ENCODE measurements at places on chromosomes 2 and 18.

DNA sequence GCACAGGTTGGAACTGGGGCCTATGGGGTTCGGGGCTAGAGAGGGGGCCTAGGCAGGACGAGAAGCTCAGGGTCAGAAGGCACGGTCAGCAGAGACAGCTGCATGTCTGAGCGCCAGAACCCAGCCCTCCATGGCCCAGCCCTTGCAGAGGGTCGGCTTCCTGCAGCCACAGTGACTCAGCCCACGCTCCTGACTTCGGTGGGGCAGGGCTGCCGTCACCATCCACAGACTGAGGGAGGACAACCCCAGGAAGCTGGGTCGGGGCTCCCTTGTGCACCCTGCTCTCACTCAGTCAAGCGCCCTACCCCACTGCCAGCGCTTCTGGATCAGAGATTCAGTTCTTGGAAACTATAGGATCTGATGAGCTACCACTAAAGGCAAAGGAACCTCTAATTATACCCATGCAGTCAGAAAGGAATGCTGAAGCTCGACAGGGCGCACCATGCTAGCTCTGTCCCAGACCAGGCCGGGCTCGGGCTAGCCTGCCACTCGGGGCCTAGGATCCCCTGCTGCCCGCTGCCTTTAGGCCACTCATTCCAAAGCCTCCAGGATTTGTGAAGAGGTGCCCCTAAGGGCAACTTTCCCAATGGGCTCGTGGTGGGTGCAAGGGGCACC, 3.0 kb downstream of the ACTR1B start:
- DNase-seq, result no peak

GRCh38 chr18:55301824-55302166, 286.2 kb downstream of the TCF4 start:
- no peak for DNase-seq

GRCh38 chr18:26526128-26526965, 22.0 kb downstream of the KCTD1 start:
- DNase-seq, result no peak

DNA sequence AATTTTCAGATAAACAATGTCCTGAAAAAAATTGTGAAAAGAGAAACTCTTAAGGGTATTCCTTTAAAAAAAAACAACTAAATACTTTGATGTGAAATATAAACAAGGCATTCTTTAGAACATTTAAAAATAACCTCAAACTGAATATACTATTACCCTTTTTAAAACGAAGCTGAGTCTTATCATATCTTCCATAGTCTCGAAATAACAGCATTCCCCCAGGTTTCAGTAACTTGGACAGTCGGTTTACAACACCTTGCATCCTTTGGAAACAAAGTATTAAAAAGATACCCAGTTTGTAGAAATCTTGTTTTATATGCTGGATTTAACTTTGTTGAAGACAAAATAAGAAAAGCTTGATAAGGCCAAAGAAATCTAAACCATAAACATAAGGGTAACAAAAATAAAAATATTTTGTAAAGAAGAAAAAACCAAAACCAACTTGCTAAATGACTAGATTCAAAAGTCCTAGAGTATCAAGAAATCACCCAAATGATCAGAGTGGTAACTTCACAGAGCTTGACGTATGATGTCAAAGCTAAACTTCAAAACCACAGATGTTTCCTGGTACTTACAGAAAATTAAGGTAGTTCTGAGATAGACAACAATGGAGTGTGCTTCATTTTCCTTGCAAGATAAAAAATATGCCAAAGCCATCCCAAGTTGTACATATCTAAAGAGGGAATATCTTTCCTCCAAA, 107.8 kb downstream of the METTL8 start:
- no peak for DNase-seq

DNA sequence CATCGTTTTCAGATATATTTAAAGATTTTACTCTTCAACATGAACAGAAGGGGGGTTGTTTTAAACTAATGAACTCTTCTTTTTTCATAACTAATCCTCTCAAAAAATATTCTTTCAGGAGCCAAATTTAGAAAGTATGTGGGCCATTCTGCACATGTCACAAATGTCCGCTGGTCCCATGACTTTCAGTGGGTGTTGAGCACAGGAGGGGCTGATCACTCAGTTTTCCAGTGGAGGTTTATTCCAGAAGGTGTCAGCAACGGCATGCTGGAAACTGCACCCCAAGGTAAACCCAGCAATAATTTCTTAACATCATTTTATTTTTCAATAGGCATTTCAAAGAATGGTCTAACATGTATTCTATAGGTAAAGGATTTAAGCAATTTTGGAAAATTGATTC, 136.0 kb downstream of the EML6 start:
- DNase-seq, result no peak

GRCh38 chr2:79612999-79613398, 100.1 kb downstream of the CTNNA2 start:
- DNase-seq, result no peak

DNA sequence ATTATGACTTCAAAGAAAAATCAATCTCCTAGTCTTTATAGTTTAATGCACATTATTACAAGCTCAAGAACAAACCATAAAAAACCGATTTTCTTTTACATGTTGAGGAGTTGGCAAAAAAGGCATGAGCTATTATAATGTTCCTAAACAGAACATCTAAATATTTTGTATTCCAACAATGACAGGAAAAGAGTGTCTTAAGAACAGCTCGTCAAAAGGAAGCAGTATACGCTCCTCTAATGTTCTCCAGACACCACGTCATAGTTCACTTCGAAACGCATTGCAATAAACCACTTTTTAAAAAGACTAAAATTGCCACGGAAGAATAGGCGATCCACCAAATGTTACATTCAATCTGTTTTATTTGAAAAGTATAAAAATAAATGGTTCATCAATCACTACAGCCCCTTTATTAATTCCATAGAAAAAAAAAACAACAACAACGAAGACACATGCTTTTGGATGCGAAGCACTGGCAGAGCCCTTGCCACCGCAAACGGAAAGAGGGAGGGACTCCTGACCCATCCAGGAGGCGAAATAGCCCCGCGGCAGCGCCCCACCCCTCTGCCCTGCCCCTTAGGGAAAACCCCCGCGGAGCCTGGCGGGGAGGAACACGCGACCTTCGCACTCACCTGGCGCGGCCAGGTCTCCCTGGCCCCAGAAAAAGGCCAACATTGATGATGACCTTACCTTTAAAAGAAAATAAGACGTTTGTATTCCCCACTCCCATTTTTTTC, 45.8 kb downstream of the MBP start:
- no peak for DNase-seq

DNA sequence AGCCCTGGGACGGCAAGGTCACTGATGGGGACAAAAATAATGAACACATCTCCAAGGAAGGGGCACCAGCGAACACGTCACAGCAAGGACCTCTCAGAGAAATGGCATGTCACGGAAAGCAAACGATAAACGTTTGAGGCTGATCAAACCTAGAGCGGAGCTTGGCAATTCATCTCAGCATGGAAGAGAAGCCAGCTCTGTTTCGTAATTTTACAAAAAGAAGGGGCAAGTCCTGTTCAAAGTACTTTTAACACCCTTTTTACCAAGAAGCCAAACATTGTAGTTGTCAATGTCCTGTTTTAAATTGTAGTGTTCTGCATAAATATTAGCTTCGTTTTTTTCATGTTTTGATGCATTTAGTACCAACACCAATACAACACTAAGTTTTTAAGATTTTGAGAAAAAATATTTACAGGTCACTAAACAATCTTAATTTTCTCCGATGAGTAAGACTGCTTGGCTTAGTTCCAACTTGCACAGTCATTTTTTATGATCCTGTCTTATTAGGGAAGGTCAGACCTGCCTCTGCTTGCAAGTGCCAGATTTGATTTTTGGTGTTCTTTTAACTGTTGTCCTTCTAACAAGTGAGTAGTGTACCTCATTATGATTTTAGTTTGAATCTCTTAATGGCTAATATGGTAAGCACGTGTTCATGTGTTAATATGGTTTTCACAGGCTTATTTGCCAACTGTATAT, 818.5 kb upstream of the SALL3 start:
- no peak for DNase-seq

DNA sequence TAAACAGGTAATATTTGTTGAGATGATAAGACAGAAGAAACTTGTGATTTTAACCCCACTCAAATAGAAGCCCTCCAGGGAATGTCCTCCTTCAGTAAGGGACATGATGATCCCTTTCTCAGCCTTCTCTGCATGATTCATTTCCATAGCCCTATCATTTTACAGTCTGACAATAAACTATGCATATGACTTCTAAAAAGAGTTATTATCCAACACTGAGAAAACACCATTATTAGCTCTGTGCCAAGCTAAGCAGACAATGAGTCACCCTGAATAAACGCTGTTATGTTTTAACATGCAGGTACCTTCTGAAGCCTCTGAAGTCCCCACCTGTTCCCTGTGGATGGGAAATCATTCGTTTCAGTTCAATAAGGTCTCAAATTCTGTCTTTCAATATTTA, 54.7 kb downstream of the DTNB start:
- peak; percentile 21 for DNase-seq

- DNase-seq, result no peak
These were observed 5.0 kb downstream of the CD28 start for GRCh38 chr2:203711399-203711798.

DNA sequence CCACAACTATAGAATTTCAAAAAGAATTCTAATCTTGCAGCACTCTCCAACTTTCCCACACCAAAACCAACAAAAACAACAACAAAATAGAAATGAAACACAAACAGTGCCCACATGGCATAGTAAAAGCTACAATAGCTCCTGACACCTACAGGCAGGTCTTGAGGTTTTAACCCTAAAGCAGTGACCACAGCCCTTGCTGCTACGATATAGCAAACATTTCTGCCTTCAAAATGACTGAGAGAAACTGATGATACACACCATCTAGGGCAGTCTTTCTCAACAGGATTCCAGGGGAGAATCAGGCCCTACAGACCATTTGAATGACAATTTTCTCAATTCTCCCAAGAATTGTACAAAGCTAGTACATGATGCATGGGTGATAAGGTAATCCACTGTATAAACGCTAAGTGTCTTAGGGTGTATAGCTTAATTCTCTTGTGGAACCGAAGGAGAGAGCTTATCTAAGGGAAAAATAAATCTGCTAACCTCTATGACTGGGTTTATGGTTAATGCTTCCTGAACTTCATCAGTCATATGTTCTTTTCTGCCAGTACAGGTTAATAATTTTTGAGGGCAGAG, 46.5 kb downstream of the TRAK2 start:
- DNase-seq, result no peak

- DNase-seq, result no peak
These were observed 51.7 kb upstream of the ATIC start for GRCh38 chr2:215260097-215260677.

DNA sequence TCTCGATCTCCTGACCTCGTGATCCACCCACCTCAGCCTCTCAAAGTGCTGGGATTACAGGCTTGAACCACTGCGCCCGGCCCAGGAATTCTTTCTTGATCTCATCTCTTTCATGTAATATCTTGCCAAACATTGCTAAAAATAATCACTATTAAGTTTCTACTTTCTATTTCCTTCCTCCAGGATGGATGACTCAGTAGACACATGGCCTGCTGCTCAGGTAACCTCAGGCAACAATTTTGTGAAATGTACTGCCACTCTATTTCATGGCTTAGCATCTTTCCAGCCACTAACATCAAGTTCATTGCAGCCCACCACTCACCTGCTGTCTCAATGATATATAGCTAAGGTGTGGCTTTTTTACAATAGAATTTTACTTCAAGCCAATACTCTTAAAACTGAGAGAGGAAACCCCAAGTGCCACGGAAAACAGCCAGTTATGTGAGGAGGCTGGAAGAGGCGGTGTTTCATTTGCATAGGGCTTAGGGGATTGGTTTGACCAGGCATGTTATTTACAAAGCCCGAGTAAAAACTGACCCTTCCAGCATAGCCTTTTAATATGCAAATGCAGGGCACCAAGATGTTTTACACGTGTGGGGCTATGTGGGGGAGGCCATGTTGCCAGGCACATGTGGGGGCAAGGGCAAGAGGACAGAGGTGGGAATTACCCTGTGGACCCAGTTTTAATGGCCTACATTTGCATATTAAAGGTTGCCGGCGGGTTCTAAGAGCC, 11.3 kb upstream of the SUMO1 start:
- DNase-seq, result no peak

DNA sequence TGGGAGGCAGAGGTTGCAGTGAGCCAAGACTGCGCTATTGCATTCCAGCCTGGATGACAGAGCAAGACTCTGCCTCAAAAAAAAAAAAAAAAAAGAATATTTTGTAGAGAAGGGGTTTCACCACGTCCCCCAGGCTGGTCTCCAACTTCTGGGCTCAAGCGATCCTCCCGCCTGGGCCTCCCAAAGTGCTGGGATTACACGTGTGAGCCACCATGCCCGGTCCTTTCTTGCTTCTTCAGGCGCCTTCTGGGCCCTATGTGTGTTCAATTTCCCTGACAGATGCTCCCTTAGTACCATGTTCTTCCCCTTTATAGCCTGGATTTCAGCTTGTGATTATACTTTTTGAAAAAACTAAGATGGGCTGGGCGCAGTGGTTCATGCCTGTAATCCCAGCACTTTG, 9.8 kb downstream of the ZFP36L2 start:
- no peak for DNase-seq

DNA sequence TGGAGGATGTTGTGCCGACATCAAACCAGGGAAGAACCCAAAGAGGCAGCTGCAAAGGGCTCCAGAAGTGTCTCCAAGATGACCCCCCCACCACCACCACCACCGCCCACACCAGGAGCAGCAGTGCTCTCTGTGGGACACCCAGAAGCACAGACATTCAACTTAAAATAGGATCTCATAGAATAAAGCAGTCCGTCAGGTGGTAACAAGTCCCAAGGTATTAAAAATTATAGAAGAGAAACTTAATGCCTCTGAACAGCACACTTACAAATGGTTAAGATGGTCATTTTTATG, 155.5 kb upstream of the ID2 start:
- DNase-seq, result no peak

- peak; percentile 4 for DNase-seq
These were observed 41.9 kb upstream of the SCN9A start for GRCh38 chr2:166417669-166418068.

GRCh38 chr18:47543080-47543479, 291.6 kb upstream of the SKOR2 start:
- DNase-seq, result no peak

GRCh38 chr18:7850446-7850845, 283.3 kb downstream of the PTPRM start:
- DNase-seq, result no peak

GRCh38 chr2:37645362-37645761, 26.1 kb downstream of the CDC42EP3 start:
- DNase-seq, result no peak

GRCh38 chr18:2625217-2625616, 30.3 kb upstream of the SMCHD1 start:
- DNase-seq, result no peak

- no peak for DNase-seq
These were observed 11.7 kb upstream of the GORASP2 start for GRCh38 chr2:170917219-170917913.

DNA sequence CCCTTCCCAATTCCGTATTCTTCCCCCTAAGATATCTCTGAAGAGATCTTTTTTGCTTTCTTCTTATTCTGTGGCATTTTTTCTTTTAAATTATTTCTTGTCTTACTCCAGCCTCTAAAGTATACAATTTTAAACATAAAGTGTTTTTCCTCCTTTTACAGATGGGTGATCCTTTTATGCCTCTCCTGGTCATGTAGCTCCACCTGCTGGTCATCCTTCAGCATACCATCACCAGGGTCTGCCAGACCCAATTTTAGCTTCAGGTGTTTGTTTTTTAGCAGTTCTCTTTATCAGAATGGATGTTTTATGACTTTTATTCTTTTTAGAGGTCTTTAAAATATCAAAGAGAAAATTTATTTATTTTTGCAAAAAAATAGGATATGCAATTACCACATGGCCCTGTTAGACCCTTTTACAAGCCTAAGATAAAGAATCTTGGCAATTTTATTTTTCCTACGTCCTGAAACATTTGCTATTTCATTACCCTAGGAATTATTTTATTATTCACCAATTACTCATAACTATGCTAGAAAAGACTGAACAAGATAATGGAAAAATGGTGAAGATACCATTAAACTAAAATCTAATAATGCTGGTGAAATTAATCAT, 55.5 kb downstream of the PIGN start:
- DNase-seq, result peak; percentile 63

Measured in AG08396 (cell line).